NCI-H526 treated with DMSO at 0.1 percent for 48 hours (cell line): ENCODE measurements at places on chromosomes 5 and 9.
A peak's percentile ranks its signal among the peaks of the same experiment; 100 is the strongest.

GRCh38 chr5:60507687-60508086 is 192.3 kb downstream of the DEPDC1B start:
- no peak for DNase-seq

GRCh38 chr9:104240890-104241289 is 146.8 kb downstream of the SMC2 start:
- no peak for DNase-seq

DNA sequence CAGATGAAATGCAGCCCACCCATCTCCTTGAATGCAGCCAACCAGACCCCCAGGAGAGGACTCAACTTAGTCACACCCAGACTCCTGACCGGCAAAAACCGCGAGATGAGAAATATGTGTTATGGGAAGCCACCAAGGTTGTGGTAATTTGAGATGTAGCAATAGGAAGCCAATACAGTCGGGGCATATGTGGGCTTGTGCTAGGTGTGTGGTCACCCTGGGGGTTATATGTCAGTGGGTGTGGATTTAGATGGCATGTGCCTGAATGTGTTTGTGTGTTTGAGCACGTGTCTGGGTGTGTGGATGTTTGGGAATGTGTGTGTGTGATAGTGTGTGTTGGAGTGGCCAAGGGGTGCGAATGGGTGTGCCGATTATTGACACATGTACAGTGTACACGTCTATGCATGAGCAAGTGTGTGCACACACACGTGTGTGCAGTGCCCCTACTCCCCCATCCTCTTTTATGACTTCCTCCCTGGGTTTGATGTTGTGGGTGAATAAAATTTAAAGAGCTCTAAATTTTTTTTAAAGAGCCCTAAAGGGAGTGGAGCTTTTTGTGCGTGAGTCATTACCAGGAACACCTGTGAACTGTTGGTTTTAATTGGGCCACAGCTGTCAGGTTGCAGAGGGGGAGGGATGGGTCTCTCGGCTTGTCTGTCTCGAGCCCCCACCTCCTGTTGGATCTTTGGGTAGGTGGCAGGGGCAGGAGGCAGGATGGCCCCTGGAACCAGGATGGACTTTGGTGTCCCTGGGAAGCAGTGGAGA is 86.8 kb downstream of the LHX2 start:
- DNase-seq, result no peak

DNA sequence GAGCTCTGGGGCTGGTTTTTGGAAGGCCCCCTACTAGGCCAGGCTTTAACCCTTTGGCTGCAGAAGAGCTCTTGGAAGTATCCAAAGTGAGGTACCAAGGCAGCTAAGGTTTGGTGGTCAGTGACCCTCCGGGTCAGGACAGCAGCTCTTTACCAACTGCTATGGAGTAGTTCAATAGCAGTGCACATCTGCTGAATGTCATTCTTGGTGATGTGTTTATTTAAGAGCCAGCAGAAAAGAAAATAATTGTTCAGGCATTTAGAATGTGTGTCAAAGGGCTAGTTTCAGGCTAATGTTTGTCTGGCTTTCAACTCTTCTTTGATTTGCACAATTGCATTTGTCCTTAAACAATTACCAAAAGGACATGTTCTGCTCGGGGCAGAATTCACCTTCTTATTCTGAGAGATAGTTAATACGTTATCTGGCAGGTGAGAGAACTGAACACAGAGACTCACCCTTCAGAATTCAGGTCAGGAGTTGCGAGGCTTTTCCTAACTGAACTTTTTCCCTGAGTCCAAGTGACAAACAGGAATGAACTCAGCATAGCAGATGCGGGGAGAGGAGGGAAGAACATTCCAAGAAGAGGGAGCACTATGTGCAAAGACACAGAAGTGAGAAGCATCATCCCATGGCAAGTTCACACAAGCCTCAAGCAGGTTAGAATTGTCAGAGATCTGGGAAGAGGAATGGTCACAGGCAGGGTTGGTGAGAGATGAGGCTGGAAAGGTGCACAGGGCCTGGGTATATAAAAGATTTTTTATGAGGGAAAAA is 556.7 kb upstream of the TLE4 start:
- no peak for DNase-seq

GRCh38 chr5:80566711-80567259 is 3.3 kb downstream of the ANKRD34B start:
- DNase-seq, result no peak

- DNase-seq, result peak; percentile 20
These were observed 986 bp downstream of the PLPP1 start for GRCh38 chr5:55533521-55534435.

DNA sequence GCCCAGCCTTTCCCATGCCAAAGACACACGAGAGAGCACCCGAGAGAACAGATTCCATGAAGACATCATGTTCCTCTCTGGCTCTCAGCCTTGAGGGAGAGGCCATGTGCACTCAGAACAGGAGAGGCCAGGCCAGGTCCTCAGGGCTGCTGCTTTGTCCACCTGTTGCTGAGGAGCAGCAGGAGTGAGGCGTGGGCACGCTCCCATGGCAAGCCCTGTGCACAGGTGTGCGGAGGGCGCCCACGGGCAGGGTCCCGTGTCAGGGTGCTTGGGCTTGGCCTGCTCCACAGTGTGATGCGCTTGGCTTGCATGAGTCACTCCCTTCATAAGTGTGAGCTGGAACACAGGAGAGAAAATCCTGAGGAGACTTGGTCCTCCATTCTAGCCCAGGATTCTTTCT is 27.4 kb downstream of the ZNF354A start:
- DNase-seq, result no peak

- no peak for DNase-seq
These were observed 132.6 kb downstream of the NSG2 start for GRCh38 chr5:174177976-174178605.

DNA sequence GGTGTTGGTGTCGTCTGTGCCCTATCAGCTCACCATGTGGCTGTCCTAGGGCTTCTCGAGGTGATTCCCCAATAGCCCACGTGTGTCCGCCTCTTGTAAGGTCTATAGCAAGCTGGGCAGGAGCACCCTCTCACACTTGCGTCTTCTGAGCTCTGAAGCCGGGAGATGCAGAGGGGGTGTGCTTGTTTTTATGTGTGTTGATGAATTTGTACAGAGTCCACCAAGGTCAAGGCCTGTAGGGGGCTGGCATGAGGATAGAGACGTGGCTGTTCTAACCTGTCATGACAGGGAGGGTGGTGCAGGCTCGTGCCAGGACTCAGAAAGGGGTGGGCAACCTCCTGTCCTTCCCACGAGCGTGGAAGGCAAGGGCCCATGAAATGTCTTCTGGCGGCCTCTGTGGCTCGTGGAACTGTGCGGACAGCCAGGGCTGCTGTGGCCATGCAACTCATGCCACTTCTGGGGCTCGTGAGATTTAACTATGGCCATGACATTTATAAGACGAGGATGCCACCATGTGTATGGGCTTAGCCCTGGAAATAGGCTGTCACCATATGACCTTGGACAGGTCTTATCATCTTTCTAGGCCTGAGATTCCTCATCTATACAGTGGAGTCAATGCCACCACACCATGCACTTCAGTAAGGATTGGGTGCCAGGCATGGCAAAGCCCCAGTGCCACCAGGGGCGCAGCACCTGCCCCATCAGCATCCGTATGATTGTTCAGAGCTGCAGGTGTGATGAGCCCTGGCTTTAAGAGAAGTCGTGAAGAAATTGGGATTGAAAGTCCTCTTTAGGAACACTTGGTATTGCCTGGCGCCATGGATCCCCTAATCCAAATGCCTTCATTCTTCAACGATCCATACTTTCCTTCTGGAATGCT is 2.3 kb upstream of the OLFM1 start:
- no peak for DNase-seq

DNA sequence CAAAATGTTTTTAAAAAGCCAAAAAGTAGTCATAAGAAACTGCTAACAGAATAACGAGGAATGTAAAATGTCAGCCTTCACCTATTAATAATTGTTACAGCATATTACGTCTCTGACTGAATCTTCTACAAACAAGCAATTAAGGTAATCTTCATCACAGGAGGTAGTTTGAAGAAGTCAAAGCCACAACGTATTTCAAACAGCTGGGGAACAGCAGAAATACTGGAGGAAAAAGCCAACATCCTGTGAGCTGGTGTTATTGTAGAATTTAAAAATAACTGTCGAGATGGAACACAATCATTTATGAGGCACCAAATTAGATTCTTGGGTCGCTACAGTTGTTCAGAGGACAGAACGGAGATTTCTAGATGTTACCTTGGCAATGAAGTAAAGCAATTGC is 450.5 kb downstream of the AGTPBP1 start:
- DNase-seq, result no peak

DNA sequence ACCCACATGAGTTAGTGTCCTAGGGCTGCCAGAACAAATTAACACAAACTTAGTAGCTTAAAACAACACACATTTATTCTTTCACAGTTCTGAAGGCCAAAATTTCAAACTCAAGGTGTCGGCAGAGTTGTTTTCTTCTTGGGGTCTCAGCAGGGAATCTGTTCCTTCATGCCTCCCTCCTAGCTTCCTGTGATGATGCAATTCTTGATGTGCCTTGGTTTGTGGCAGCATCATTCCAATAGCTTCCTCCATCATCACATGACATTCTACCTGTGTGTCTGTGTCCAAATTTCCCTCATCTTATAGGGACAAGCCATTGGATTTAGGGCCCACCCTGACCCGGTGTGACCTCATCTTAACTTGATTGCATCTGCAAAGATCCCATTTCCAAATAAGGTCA is 12.2 kb upstream of the SLC25A48 start:
- DNase-seq, result no peak

- DNase-seq, result no peak
These were observed 213.7 kb upstream of the SNX2 start for GRCh38 chr5:122561209-122561608.

DNA sequence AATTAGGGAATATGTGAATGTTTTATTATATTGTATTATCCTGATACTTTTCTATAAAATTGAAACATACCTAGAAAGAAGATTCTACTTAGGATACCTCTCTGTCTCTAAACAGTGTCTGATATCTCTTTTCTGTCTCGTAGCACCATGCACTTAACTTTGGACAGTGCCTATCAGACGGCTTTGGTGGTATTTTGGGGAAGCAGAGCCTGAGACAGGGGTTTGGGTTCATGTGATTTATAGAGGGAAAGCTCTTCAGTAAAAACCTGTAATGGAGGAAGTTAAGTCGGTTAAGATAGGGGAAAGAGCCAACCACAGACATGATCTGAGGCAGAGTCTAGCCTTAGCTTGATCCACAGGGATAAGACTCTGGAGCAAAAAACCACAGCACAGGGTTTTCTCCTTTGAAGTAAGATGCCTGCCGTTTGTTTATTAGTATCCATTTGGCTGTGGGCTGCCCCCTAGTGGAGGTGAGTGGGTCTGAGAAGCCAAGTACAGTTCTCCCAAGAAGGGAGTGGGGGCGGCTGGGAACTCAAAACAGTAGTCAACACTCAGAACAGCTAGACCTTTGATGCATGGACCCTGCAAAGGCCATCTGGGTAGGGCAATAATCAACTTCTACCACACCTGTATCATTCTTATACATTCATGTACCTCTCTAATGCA is 141.2 kb upstream of the ASTN2 start:
- no peak for DNase-seq

GRCh38 chr5:73136055-73136562 is 15.7 kb downstream of the TMEM171 start:
- no peak for DNase-seq

- DNase-seq, result peak; percentile 27
These were observed 71.3 kb downstream of the GLIS3 start for GRCh38 chr9:4228606-4229005.

GRCh38 chr5:95069021-95069420 is 215.9 kb downstream of the MCTP1 start:
- DNase-seq, result no peak

DNA sequence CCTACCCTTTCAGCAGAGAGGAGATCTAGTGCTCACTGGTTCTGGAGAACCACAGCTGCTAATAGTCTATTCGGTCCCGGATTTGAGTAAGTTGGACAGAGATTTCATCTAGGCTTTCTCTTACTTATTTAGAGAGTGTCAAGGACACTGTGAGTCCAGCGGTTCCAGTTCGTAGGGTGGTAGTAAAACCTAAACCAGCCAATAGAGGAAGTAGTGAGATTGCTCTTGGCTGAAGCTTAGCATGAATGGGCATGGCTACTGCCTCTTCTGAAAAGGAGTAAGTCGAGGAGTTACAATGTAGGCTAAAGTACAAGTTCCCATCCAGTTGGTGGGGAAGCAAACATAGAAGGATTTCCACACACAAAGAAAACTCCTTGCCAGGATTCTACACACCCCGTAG is 109.6 kb upstream of the MOCS2 start:
- DNase-seq, result no peak

DNA sequence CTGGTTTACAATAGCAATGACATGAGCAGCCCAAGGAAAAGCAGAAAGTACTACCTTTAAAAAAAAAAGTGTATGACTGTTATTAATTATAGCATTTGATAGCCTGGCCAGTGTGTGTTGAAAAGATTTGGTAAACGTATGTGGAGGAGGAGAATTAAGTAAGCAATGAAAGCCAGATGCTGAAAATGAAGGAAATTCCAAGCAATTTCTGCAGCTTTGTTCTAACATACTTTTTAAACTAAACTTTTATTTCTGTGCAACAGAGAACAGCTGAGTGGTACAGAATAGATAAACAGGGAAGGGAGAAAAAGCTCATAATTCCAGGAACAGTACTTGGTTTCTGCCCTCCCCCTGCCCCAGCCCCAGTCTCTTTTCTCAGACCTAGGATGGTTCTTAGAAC is 252.6 kb downstream of the ADAMTSL1 start:
- DNase-seq, result no peak

DNA sequence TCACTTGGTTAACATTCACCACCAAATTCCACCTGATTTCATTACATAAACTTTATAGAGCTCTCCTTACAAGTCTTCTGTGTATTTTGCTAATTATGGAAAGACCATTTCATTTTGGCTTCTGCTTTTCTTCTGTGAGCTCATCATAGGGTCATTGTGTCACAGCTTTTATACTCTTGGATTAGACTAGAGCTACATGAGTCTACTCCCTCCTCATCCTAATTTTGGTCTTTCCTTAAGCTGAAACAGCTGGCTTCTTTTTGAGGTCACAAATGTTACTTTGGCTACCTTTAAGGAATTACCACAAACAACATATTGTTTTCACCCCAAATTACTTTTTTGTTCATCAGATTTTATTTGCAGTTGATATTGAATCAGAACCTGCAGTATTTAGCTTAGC is 103.0 kb downstream of the NPR3 start:
- DNase-seq, result no peak

DNA sequence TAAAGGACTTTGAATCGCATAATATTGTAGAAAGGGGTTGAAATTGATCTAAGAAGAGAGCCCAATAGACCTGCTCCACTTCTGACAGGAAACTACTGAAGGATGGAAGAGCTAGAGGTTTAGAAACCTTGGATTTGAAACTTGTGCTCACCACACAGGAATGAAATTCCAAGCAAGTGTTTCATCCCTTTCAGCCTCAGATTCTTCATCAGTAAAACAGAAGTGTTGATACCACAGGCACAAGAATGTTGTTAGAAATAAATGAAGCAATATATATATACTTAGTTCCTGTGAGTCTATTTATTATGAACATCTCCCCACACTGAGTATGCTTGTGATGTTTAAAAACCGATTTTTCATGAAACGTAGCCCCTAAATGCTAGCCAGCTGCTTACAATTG is 43.8 kb downstream of the PRRC1 start:
- DNase-seq, result no peak

DNA sequence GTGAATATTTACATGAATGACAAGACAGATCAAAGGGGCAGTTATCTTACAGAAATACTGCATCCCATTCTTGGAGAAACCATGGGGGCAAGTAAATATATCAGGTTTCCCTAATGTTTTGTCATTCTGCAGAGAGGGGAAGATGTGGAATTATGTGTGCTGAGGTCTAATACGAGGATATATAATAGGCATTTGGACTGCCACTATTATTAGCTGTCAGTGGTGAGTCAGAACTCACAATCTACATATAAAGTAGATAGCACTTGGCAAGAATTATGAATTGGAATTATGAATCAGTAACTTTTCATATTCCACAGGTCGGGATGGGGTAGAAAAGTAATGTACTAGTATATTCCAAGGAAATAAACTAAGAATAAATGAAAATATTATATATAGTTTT is 121.7 kb downstream of the GIN1 start:
- DNase-seq, result no peak
